Cortex of kidney (tissue), 1 donor: ENCODE measurements at places on chromosomes 4 and X.

- no peak for DNase-seq
Observed at GRCh38 chr4:40515398-40516293, 114.0 kb downstream of the RBM47 start.

GRCh38 chr4:173707658-173708419 is 177.8 kb upstream of the HAND2 start:
- DNase-seq = no peak

DNA sequence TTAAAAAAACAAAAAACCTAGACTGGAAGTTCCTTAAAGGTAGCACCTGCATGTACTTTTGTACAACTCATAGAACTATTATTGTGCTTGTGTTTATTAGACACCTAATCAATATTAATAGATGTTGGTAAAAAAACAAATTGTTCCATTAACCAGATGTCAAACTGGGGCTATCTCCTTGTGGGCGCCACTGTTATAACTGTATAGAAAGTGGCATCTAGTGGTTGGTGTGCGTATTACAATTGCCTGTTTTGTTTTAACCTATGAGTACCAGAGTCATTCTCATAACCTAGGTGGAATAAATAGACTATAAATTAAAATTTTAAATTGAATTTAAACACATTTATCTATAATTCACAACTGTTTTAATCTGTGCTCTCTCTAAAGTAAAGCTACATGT is 97.4 kb downstream of the COL4A5 start:
- no peak for DNase-seq

GRCh38 chr4:55561889-55562288 is 15.2 kb upstream of the CLOCK start:
- no peak for DNase-seq

DNA sequence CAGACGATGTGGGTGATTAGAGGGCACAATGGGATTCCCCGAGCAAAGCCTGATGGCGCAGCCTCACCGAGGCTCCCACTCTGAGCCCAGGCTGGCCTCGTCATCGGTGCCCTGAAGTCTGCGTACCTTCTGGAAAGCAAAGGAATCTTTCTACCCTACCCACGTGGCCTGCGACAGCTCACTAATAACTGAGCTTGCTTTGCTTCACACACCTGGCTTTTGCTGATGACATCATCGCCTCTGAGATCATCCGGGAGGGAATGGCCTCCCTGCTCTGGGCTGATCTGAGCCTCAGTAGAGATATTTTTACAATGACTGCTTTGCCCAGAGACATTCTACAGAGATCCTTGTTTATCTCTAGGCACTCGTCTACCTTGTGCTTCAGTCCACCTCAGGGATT is 45.4 kb upstream of the PDLIM3 start:
- no peak for DNase-seq

DNA sequence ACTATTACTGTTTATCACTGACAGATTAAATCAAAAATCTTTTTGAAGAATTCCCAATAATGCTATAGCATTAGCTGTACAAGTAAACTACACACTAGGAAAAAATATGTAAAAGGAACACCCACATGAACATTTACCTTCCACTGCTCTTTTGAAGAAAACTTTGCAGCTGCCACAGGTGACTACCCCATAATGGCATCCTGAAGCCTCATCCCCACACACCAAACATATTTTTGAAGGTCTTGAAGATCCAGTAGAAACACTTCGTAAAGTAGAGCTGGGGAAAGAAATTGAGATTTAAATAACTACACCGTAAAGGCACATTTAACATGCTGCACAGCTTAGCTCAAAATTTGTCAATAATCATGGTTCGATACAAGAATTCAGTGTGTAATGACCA is 182.4 kb downstream of the NR3C2 start:
- no peak for DNase-seq

GRCh38 chrX:103510031-103510430 is 9.3 kb downstream of the RAB40A start:
- DNase-seq = no peak

DNA sequence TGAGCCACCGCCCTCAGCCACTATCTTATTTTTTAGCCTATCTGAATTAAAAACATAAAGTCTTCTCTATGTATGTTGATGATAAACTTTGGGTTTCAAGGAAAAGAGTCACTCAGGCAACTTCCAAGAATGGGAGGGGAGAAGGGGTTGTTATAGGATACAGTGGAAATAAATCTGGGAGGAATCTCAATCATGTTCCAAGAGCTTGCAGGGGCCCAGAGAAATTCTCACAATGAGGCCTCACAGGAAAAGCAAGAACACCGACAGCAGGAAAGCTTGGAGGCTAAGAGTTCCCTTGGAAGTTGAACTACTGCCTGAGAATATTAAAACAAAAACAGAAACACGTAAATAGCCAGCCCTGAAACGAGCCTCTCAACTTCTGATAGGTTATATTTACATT is 384.6 kb upstream of the IGFBP7 start:
- no peak for DNase-seq

DNA sequence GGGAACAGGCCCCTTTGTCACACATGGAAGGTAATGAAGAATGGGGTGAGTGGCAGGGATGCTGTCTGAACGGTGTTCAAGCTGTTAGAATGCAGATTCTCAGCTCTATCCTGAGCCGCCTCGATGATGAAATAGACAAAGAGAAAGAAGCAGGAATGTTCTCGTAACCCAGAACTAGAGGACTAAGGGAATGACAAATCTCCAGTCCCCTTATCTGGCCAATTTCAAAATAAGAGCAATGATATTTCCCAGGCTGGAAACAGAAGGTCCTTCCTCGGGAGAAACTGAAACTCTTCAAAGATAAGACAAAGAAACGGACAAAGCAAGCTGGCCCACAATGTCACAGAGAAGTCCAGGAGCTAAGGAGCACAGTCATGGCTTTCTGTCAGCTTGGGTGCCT is 29.5 kb upstream of the MTNR1A start:
- no peak for DNase-seq

DNA sequence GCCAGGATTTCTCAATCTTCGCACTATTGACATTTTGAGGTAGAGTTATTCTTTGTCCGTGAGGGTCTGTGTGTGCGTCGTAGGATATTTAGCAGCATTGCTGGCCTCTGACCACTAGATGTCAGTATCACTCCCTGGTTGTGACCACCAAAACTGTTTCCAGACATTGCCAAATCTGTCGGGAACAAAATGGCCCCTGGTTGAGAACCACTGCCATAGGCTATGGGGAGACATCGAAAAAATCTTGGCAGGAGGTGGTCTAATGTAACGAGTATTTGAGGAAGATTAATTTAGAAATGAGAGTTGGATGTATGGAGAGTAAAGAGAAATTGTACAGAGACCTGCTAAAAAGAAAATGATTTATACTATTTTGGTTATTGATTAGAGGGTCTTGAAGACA is 108.4 kb downstream of the DOCK11 start:
- DNase-seq = no peak

DNA sequence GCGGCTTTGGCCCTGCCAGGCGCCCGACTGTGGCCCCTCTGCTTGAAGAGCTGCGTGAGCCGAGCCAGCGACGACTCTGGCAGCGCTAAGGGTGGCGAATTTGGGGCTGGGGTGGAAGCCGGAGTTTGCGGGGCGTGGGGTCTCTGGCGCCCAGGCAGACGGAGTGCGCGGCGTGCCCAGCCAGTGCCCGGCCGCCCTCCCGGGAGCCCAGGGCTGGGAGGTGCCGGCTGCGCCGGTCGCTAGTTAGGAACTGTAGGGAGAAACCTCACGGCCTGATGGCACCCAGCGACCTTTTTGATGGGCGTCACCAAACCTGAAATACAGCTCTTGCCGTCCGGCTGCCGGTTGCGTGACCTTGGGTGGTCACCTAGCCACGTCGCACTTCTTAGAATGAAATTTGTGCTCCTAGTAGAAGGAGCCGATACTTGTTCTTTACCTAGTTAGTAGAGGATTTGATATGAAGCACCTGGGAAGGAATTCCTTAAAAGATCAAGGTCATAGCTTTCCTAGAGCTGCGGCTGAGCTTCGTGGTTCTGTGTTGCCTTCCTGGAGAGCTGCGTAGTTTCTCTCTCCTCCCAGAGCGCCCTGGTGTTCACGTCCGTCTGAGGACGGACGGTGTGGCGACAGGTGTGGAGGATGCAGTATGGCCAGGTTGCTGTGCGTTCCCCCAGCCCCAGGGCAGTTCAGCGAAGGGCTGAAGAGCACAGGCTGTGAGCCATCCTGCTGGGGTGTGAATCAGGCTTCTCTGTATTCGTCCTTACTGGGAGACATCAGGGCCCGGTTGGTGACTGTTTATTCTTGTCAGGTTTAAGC is 680 bp downstream of the MAEA start:
- no peak for DNase-seq

DNA sequence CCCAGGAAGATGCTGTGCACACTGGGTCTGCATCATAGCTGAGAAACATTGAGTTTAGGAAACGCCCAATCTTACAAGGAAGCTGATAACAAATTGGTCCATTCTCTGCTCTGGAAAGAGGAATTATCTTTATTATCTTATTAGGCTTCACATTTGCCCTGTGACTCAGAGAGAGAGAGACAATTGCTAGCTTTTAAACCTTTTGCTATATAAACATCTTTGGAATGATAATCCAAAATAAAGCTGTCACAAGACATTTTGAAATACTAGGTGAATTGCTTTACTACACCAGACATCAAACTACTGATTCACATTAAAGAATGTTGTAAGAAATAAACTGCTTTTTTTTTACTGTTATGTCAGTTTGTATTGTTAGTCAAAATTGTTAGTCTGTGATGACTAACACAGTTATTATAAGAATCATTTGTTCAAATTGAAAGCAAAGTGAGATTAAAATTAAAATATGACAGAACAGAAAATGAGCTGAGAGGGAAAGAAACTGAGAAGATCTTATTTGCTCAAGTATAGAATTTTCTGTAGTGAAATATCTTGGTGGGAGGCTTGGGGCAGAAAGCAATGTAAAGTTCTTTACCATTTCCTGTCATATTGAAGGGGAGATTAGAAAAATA is 765.4 kb upstream of the PCDH10 start:
- no peak for DNase-seq

DNA sequence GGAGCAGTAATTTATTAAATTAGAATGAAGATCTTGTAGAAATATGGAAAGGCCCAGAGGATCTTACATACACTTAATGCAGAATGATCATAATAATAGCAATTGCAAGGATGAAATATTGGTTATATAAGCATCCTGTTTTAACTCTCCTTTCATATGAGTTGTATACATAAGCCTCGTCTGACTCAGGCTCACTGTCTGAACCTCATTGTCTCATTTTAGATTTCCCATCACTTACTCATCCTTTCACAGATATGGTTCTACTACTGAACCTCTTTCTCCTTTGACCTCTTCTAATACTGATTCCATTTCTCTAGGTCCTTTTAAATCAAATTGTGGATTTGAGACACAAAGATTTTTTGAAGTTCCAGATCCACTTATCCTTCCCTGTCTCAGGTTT is 277.3 kb upstream of the TRPC5 start:
- DNase-seq = no peak

DNA sequence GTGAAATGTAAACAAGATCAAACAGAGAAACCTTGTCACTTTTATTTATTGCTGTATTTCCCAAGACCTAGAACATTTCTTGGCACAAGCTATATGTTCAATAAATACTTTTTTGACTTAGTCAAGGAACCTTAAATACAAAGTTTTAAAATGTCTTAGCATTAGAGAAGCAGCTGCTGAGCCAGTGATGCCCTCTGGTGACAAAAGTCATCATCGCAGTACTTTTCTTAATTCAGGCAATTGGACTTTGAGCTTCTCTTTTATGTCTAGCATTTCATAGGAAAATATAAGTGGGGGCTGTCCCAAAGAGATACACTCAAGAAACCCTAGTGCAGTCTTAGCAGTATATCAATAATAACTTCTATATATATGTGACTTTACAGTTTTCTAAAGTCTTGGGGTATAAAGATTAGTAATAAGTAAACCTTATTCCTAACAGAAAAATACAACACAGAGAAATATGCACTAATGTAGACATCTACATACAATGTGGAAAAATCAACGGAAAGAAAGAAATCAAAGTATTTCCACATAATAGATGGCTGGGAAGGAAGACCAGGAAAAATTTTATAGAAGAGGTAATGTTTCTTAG is 118.4 kb downstream of the DTHD1 start:
- no peak for DNase-seq

- no peak for DNase-seq
Observed at GRCh38 chrX:127190381-127190780, 370.9 kb downstream of the PRR32 start.

DNA sequence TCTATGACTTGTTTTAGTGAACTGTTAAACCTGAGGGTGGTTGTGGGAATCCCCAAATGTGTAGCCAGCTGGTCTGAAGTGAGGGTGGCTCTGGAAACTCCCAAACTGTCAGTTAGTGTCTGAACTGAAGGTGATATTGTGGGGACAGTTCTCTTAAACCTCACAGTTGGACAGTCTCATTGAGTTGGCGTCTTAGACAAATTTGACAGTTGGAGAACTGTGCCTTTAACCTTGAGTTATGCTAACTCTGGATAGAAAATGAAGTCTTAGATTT is 20.7 kb upstream of the CTSO start:
- no peak for DNase-seq

DNA sequence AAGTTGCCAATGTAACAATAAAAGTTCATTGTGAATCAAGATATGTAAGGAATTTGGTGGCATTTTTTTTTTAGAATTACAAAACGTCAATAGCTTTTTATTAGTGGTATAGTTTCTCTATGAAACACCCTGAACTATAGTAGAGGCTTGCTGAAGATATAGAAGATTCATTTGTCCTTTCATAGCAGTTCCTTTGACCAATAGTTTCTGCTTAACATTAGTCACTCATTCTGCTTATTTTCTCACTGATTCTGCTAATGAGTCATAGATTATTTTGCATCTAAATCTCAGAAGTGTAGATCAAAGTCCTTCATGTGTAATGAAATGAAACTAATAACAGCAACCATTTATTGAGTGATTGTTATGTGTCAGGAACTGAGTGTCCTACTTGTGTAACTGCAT is 205.0 kb upstream of the TET2 start:
- DNase-seq = no peak

DNA sequence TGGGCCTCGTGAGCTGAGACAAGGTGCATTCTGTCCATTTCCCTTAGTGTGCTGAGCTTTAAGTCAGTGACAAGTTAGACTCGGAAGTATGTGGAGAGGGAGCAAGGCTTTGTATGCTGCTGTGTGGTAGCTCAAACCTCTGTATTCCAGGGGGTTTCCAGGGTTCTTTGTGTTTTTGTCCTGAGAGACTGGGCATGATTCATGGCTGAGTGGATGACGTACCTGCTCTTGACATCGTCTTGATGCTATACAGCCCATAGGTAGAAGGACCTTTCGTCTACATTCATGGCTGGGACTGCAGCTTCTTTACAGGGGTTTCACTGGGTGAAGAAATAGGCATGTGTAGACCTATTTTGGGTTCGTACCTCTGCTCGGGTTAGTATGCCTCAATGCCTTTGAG is 162.7 kb upstream of the WDR1 start:
- no peak for DNase-seq

- DNase-seq = no peak
Observed at GRCh38 chr4:123323998-123324397, 72.6 kb upstream of the SPRY1 start.
